ENCODE measurements at places on chromosomes 4 and X.

DNA sequence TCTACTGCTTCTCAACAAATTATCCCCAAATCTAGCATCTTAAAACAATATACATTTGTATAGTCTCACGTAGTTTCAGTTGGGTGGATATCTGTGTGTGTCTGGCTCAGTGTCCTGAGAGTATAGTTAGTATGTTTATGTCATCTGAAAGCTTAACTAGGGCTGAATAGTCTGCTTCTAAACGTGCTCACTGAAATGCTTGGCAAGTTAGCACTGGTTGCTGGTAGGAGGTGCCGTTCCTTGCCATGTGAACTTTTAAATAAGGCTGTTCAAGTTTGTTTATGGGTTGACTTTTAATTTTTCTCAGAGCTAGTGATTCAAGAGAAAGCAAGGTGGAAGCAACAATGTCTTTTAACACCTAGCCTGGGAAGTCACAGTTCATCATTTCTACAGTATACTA is 1673.6 kb downstream of the PCDH7 start:
- DNase-seq: no peak

DNA sequence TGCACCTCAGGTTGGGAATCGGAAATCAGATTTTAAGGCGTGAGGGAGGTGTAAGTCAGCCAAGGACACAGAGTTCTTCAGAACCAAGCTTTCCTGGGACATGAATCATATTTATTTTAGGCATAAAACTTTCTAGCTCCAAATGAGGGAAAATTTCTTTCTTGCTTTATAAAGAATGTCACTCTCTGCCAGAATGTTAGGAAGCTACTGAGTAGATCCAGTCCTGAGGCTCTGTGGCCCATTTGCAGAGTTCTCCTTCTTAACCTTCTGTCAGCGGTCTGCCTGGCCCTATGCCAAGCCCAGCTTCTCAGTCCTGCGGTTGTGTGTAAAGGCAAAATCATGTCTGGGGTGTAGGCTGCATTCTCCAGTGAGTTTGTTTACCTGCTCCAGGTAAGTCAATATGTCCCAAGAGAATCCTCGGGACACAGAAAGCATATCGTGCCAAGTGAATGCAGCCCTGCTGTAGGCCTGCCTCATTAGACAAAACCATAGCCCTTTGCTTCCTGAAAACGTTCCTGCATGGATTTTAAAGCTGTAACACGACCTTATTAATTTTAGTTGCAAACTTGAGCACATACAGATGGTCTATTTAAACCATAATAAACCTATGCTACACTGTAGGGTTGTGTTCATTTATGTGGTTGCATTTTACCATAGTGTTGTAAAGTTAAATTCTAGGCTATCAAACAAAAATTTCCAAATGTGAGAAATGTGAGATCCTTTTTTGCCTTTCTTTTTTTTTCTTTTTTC is 29.2 kb upstream of the CCNI start:
- no peak for DNase-seq

DNA sequence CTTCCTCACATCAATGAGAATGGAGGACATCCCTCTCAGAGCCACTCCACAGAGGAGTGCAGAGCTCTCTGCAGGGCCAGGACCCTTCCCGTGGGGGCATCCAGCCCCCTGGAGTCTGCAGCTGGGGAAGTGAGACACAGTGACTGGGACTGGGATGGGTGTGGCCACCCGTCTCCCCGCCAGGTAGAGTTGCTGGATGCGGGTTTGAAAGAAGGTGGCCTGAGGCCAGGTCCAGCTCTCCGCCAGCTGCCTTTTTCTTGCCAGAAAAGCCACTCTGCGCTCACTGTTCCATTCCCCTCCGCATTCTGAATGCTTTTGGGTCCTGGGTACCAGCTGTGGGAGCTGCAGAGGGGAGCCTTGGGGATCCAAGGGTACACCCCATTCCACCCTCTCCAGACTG is 82.6 kb downstream of the ABLIM2 start:
- DNase-seq: no peak

- no peak for DNase-seq
These were observed 86.8 kb downstream of the PDGFRA start for GRCh38 chr4:54315561-54316538.

DNA sequence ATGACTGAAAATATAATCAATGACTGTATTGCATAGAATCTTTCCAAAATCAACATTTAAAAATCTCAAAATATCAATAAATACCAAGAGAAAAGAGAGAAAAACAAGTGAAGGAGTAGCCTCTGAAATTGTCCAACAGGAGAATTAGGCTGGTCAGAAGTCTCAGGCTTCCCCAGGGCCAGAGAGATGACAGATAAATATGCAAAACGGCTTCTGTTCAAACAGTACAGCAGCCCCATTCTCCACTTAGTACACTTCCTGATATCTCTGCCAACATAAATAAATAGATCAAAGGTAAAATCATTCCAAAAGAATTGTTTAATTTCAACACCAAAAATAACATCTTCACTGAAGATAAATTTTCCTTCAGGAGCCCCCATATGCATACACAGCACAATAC is 204.7 kb upstream of the GABRA2 start:
- DNase-seq: no peak

DNA sequence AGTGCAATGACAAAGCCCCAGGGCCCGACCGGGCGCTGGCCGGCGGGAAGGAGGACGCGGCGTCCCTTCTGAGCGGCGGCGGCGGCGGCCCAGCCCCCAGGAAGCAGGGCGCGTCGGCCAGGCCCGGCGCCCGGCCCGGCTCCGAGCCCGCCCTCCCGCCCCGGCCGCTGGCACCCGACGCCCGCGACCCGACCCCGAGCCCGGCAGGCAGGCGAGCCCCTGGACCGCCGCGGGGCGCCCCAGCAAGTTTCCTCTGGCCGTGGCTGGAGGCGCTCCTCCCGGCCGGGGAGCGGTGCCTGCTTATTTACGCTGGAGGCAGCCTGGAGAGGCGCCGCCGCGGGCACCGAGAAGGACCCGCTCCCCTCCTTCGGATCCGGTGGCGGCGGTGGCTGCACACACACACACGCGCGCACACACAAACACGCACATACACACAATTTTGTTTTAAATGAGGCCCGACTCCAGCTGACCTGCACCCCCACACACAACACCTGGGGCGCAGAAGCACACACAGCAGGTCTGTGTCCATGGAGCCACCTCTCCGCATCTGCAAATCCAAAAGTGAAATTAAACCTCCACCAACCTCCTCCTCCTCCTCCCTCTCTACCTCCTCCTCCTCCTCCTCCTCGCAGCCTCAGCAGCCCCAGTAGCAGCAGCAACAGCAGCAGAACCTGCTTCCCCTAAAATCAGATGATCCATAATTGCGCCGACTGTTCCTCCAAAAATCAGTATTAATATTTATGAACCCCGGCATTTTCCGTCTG is 669 bp downstream of the IRF2 start:
- DNase-seq: peak; percentile 57

- DNase-seq: no peak
These were observed 2.0 kb upstream of the ZIC3 start for GRCh38 chrX:137563681-137564651.

GRCh38 chr4:79281566-79282359 is 44.1 kb downstream of the NAA11 start:
- DNase-seq: no peak

GRCh38 chrX:126137899-126138298 is 28.2 kb downstream of the DCAF12L2 start:
- no peak for DNase-seq

GRCh38 chrX:9458516-9459078 is 6.3 kb upstream of the TBL1X start:
- no peak for DNase-seq

DNA sequence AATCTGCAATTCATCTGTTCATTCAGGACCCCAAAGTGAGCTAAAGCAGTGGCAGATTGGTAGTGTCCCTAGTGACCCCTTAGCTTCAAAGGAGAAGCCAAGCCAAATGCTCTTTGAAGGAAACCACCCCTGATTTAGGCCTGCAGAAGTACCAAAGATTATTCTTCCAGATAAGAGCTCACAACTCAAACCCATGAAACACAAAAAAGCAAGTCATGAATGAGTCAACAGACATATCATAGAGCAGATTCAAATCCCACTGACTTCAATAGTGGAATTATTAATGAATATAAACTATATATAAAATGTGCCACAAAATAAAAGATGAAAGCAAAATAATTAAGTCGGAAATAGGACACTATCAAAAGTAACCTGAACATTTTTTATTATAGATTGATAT is 197.6 kb downstream of the SCFD2 start:
- no peak for DNase-seq

- DNase-seq: no peak
These were observed 100.7 kb downstream of the PTTG2 start for GRCh38 chr4:38060829-38061431.

- DNase-seq: no peak
These were observed 72.4 kb upstream of the GATB start for GRCh38 chr4:151833174-151833573.

- no peak for DNase-seq
These were observed 3.2 kb downstream of the CAMK2D start for GRCh38 chr4:113758372-113758771.

- DNase-seq: no peak
These were observed 325.5 kb downstream of the PCDH18 start for GRCh38 chr4:137206781-137207180.

DNA sequence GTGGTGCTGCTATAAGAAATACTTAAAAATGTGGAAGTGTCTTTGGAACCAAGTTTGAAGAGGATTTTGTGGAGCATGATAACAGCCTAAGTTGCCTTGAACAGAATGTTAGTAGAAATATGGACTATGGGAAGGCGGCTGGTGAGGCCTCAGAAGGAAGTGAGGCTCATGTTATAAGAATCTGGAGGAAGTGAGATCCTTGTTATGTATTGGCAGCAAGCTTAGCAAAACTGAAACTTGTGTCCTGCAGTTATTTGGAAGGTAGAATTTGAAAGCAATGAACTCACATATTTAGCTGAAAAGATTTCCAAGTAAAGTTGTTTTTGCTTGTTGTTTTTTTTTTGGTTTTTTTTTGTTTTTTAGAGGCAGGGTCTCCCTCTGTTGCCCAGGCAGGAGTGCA is 13.6 kb upstream of the MED14 start:
- no peak for DNase-seq

- DNase-seq: no peak
These were observed 85.0 kb downstream of the WWC2 start for GRCh38 chr4:183183906-183184535.

GRCh38 chrX:40078489-40079227 is 19.1 kb downstream of the BCOR start:
- DNase-seq: no peak

DNA sequence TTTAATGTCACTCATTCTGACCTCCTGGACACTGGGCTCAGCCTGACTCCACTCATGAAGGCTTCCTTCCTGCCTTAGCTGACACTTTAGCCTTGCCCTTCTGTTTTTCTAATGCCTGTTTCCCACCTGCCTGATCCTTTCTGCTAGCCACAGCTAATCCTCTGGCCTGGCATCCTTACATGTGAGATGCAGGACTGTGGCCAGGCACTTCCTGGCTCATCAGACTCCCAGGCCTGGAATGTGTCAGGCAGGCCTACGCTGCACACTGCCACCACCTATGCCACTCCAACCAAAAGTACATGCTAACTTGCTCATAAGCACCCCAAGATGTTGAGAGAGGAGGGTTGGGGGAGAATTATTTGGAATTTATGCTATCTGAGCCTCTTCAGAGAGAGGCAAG is 138.8 kb upstream of the NALF2 start:
- DNase-seq: no peak

GRCh38 chr4:163070023-163070422 is 96.7 kb downstream of the NAF1 start:
- no peak for DNase-seq

- no peak for DNase-seq
These were observed 529.3 kb upstream of the SLIT2 start for GRCh38 chr4:19722404-19722803.

GRCh38 chrX:68827256-68827655 is 1.6 kb upstream of the EFNB1 start:
- DNase-seq: no peak

DNA sequence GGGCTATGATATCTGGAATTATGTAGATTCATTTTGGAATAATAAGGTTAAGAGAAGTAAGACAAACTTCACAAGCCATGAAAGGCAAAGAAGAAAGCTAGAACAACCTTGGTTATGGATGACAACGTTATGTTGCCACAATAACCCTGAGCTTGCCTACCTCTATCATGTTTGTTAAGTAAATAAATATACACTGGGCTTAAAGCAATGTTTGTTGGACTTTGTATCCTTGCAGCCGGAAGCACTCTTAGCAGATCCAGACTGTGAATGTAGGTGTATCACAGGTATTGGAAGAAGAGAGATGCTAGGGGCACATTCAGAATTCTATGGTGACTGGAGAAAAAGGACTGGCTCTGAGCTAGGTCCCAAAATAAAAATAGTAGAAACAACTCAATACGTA is 214.4 kb downstream of the HS3ST1 start:
- no peak for DNase-seq

DNA sequence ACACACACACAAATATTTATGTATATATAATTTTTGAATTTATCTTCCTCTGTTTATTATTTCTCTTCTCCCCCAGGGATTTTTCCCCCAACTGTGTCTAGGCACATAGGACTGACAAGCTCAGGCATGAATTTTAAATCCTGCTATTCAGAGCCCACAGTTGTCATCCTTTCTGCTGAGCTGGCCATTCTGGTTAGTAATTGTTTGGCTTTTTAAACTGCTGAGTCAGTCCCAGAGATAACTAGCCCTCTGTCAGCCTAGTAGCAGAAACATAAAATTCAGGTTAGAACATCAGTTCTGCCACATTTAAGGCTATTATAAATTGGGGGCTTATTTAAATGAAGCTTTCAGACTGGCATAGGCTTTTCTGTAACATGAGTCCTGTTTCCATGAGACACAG is 151.7 kb upstream of the MAOA start:
- DNase-seq: no peak

DNA sequence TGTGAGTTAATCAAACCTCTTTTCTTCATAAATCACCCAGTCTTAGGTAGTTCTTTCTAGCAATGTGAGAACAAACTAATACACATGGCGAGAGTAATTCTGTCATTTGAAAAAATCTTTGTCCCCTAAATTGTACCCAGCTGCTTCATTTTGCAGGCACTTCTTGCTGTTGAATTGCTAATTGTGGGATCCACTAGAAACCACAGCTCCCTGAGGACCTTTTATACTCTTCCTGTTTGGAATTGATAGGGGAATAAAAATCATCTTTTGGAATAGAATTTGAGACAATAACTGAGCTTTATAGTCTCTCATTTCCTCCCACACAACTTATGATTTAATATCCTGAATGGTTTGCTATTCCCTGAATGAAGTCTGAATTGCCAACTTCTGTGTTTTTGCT is 170.2 kb downstream of the PACRGL start:
- no peak for DNase-seq

All from CD4-positive, alpha-beta T cell treated with Interleukin-15 for 1 hour (primary cell).